Right forelimb (tissue), 1 donor: ENCODE measurements at places on chromosomes 11 and 22.

GRCh38 chr11:122807731-122808477 is 30.4 kb upstream of the CRTAM start:
- DNase-seq: no peak

- no peak for DNase-seq
Measured at GRCh38 chr11:47157805-47158204, 18.9 kb downstream of the ARFGAP2 start.

GRCh38 chr11:40877981-40878380 is 581.5 kb downstream of the LRRC4C start:
- DNase-seq: no peak

DNA sequence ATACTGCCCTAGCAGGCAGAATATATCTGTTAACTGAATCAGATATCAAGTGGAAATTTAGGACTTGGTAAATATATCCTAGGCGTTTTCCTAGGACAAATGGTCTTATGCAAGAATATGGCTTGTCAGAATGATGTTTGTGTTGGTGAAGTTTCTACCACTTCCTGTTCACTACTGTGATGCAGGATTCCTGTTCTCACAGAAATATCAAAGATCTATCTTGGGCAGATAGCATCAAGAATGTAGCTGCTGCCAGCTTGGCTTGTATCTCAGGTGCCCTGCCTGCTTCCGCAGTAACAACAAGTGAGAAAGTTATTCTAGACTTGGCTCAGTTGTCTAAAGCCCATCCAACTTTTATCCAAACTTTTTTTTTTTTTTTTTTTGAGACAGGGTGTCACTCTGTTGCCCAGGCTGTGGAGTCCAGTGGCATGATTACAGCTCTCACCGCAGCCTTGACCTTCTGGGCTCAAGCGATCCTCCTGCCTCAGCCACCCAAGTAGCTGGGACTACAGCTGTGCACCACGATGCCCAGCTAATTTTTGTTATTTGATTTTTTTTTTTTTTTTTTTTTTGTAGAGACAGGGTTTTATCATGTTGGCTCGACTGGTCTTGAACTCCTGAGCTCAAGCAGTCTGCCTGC is 61.3 kb downstream of the PPME1 start:
- DNase-seq: no peak

DNA sequence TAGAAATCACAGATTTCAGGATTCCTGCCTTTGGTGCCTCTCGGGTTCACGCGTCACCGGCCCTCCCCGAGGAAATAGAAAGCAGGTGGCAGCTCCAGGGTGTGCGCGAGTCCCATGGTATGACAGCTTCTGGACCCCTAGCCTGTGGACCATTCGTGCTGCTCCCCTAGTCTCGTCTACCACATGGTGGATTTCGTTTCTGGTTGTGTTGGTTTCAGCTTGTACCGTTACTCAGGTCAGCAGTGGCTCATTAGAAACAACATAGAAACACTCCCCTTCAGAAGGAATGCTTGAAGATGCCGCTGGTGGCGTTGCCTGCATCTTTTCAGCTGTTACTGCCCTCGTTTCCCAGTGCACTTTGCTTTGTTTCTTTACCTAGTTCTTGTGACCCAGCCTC is 700 bp downstream of the TTC17 start:
- peak; percentile 46 for DNase-seq

- DNase-seq: no peak
Measured at GRCh38 chr22:45185718-45186514, 22.2 kb downstream of the NUP50 start.

GRCh38 chr11:9992306-9992705 is 301.7 kb downstream of the SBF2 start:
- DNase-seq: no peak

GRCh38 chr22:30541961-30542810 is 4.4 kb downstream of the SEC14L6 start:
- peak; percentile 56 for DNase-seq

DNA sequence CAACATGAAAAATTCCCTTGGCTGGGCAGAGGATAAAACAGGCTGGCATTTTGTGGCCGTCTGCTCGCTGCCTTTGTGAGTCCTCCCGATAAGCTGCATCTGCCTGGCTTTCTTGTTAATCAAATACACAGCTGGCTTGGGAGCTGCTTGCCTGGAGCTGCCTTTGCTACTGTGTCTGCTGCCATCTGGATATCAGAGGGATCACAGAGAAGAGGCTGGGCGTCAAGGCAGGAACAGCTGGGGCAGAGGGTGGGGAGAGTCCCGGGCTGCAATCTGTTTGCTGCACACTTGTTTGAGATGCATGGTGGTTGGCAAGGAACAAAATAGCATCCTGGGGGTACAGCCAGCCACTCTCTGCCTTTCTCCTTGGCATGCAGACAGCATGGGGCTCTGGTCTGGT is 36.0 kb downstream of the COMMD9 start:
- peak; percentile 58 for DNase-seq

GRCh38 chr22:36332623-36333332 is 55.0 kb downstream of the MYH9 start:
- DNase-seq: peak; percentile 60

GRCh38 chr11:121099364-121099763 is 1.7 kb upstream of the TECTA start:
- no peak for DNase-seq

- DNase-seq: no peak
Measured at GRCh38 chr11:46896719-46897406, 21.5 kb downstream of the LRP4 start.

DNA sequence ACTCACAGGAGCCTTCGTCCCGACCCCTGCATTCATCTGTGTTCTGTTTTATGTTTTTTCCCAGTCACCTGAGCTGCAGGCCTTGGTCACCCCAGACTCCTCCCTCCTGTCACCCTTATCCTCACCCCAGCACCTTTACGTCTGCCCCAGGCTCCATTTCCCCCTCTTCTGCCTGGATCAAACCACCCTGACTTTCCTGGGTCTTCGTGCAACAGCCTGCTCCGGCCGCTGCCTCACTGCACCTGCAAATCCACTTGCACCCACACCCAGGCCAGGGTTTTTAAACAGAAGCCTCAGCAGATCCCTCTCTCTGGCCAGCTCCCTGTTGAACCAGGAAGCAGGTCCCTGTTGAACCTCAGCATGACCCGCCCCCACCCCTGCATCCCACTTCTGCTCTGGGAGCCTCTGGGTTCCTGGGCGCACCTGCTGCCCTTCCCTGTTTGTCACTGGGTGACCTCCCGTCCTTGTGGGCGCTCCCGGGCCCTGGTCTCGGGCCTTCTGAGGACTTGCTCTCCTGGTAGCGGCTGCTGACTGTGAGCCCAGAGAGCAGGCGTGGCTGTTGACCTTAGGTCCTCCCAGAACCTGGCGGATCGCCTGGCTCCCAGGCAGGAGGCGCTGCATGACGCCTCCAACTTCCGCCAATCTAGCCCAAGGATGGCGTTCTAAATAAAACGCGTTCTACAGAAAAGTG is 12.8 kb downstream of the MAPK8IP2 start:
- no peak for DNase-seq

GRCh38 chr11:68497761-68498160 is 37.2 kb downstream of the PPP6R3 start:
- DNase-seq: no peak

GRCh38 chr11:1274501-1274900 is 34.9 kb downstream of the TOLLIP start:
- DNase-seq: no peak

DNA sequence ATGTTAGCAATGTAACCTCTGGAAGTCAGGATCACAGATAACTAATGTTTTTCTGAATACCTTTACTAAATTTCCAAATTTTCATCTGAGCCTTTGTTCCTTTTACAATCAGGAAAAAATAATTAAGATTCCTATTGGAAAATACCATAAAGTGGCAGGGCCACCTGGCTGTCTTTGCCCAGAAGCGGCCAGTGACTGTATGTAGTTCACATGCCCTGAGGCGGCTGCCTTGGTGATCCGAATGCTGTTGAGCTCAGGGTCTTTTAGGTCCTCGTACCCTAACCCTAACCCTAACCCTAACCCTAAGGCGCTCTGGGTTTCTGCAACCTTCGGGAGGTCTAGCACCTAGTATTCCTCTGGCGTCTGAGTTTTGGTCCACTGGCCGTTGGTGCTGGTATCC is 8.5 kb upstream of the ARFGAP3 start:
- no peak for DNase-seq

DNA sequence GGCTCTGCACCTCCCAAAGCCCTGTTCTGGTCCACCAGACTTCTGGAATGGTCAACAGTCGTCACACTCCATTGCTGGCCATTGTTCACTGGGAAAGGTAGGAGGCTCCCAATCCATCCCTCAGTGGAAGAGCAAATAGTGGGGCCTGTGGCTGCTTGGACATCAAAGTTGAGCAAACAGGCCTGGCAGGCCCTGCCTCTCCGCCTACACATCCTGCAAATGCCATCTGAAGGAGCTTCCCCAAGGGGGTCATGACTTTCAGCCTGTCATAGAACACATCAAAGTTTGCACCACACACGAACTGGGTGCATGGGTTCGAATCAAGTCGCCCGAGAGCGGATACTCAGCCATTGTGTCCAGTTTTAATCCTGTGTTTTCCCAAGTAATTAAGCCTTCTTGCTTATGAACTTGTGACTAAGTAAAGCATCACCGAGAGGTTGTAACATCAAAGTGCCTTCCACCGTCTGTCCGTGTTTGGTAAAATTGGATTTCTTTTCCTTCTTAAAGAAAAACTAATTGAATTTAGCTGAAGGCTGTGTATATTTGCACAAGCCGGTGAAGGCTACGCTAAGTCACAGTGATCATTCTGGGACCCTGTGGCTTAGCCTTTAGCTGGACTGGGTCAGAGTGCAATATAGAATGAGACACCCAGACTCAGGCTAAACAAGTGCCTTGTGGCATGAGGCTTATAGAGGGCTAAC is 36.1 kb downstream of the CLPB start:
- DNase-seq: no peak

- no peak for DNase-seq
Measured at GRCh38 chr11:64960719-64961118, 11.2 kb downstream of the MAJIN start.

- no peak for DNase-seq
Measured at GRCh38 chr11:12674571-12674935, 332 bp downstream of the TEAD1 start.

DNA sequence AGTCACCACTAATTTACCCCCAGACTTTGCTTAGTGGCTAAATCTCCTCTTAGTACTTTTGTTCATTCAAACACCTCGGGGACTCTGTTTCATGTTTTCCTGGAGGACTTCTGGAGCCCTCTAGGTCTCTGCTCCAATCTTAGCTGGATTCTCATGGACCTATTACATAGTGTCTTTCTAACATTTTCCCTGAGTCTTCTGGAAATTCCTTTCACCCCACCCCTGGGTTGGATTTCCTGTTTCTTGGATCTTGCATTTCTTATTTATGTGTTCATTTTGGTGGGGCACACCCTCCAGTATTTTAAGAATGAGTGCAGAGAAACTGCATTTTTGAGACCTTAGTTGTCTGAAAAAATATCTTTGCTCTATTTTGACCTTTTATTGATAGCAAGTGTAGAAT is 220.1 kb downstream of the BLID start:
- no peak for DNase-seq

GRCh38 chr22:43736651-43737050 is 75.5 kb downstream of the EFCAB6 start:
- no peak for DNase-seq

GRCh38 chr11:59756558-59756840 is 1.3 kb downstream of the STX3 start:
- no peak for DNase-seq

GRCh38 chr11:66112601-66113499 is 42.8 kb downstream of the PACS1 start:
- DNase-seq: no peak

- peak; percentile 79 for DNase-seq
Measured at GRCh38 chr11:45025716-45026492, 75.2 kb upstream of the TP53I11 start.

GRCh38 chr11:10639350-10639749 is 54.2 kb downstream of the IRAG1 start:
- peak; percentile 18 for DNase-seq

- DNase-seq: no peak
Measured at GRCh38 chr22:27952779-27953178, 33.7 kb upstream of the PITPNB start.

GRCh38 chr11:94856443-94856842 is 88.3 kb downstream of the AMOTL1 start:
- no peak for DNase-seq

DNA sequence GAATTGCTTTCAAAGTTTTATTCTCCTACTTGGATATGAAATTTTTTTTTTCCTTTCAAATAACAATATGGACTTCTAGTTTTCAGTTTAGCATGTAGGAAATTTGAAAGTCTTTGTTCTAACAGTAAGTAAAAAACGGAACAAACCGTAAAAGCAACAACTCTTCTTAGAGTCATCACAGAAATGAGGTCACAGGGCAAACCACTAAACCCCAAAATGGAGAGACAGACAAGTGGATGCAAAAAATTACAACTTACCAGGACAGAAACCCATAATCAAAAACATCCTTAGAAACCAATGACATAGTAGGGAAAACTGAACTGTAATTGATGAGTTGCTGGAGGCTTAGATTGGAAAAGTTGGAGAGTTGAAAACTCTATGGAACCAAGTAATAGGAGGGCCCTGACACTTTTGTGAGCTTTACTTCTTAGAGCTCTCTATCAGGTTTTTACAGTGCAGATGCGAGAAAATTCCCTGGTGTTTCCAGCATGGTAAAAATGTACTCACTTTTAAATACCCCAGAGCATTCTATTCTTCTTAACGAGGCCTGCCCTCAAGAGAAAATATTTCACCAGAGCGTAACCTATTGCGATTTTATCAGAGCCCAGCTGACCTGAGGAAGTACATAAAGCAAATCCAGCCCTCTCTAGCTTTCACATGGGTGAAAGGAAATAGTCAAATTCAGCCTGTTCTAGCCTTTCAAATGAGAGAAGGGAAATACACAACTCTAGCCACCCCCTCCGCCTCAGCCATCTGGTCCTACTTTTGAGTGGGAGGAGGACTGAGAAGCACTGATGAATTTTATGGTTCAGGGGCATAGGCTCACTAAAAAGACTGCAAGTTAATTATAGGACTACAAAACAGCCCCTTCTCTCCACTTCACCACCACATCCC is 39.1 kb downstream of the CASP12 start:
- DNase-seq: no peak

DNA sequence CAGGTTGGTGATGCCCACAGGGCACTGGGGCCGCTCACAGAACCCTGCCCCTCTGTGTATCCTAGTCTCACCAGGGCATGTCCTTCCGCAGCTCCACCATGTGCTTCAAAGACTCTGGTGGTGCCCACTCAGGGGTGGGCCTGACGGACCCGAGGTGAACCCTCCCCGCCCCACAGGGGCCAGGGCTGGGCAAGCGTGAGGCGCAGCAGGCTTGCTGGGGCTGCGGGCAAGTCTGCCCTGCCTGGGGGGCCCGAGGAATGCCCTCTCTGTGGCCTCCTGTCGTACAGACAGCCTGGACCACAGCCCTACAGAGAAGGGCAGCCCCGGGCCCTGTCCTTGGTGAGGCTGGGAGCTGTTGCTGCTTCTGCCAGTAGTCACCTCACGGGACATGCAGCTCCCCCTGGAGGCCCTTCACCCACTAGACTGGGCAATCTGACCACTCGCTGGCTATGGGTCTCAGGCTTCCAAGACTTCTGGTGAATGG is 40.2 kb downstream of the TBX1 start:
- no peak for DNase-seq
